Nephron progenitor cell (in vitro differentiated cells): ENCODE measurements at places on chromosomes 1 and 21.
A peak's percentile ranks its signal among the peaks of the same experiment; 100 is the strongest.

DNA sequence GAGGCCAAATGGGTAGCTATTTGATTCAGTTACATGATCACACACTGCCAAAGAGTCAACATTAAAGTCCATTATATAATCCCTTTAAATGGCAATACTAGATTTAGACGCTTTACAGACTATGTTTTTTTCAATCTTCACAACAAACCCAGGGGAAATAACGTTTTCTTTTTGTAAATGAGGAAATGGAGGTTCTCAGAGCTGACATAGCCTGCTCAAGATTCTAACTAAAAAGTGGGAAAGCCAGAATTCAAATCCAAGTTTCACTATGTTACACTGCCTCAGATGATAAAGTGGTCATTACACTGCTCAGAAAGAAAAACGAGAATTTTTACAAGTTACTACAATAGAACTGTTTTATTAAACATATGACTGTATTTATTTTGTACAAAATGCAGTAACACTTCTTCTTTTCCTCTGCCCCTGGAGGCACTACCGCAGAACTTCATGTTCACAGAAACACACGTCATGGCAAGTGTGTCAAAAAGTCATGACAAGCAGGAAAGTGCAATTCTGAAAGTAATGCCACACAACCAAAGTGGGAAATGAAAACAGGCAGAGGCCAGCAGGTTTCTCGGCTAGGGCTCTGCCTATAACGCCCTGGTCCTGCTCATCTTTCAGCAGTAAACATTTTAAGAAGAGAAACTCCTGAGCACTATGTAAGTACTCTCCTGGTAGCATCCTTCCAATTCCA lies 19.0 kb downstream of the THEMIS2 start:
- no peak for DNase-seq

DNA sequence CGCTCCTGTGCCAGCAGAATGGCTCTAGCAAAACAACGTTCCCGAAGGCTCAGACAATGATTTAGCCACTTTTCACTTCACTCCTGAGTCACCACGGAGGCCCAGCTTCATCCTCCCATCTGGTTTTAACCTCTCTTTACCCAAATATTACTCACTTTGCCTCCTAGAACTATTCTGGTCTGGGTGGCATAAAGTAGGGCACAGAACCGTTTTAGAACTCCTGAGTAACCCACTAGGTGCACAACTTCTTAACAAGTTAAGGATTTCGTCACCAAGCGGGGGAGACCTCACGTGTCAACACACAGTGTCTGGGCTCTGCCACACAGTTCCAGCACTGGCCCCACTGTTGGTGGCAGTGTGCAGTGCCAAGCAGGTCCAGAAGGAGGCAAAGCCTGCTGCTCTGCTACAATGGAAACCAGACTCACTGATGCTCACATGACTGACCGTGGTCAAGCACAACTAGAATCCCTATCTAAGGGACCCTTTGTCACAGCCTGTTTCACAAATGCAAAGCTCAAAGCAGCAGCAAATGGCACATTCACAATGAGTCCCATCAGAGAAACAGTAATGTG lies 121.7 kb downstream of the SIPA1L2 start:
- no peak for DNase-seq

GRCh38 chr1:7478142-7478790 lies 292.8 kb upstream of the VAMP3 start:
- no peak for DNase-seq

DNA sequence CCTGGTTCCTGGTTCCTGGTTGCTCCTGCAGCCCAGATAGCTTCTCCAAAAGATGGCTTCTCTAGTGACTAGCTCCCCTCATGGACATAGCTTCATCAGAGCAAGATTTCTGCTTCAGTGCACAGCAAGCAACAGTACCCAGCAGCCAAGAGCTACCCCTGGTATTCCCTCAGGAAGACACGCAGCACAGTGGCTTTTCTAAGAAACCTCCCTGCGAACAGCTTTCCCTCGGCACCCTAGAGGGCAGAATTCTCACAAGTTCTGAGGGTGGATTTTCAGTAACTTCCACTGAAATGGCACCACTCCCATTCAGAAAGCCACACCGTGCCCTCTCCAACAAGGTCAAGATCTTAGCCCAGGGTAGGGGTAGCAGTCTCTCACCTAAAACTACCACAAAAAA lies 128.2 kb downstream of the EIF4G3 start:
- no peak for DNase-seq

DNA sequence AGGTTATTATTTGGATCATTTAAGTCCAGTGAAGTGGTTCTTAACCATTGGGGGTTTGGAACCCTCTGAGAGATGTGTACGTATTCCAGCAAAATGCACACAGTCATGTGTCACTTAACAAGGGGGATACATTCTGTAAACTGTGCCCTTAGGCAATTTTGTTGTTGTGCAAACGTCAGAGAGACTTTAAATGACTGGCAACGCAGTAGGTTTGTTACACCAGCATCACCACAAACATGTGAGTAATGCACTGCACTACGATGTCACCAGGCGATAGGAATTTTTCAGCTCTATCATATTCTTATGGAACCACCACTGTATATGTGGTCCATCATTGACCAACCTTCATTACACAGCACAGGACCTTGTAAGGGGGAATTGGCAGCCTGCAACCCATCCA lies 11.9 kb downstream of the AHCYL1 start:
- no peak for DNase-seq

DNA sequence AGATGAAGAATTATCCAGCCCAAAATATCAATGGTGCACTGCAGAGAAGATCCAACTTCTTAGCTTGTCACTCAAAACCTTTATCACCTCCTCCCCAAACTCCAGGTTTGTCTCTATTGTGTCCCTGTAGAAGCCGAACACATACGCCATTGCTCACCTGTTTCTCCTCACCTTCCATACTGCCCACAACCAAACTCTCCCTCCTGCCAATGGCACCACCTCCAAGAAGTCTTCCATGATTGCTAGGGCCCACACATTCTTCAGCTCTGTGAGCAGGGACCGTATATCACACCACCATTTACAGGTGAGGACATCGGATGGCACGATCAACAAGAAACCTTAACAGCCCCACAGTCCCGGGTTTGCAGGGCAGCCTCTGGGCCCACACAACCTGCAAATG lies 2.2 kb downstream of the LAPTM5 start:
- no peak for DNase-seq

DNA sequence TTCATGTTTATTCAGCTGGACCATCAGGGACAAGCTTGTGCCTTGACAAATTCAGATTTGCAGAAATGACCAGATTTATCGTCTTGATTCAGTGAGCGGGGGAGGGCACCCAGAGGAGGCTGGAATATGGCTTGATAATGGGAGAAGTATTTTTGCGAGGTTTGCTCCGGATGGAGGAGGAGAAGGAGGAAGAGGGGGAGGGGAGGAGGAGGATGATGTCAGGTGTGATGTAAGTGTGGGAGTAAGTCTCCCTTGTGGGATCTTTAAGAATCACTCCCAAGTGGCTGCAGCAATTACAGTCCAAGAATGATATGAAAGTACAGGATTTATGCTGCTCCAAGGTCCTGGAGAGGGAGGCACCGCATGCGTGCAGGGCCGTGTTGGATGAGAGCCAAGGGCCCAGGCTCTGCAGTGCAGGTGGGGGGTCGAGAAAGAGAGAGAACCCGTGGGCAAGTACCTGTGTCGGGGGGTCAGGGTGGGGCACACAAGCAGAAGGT lies 5.6 kb upstream of the ZNF496 start:
- DNase-seq = no peak

DNA sequence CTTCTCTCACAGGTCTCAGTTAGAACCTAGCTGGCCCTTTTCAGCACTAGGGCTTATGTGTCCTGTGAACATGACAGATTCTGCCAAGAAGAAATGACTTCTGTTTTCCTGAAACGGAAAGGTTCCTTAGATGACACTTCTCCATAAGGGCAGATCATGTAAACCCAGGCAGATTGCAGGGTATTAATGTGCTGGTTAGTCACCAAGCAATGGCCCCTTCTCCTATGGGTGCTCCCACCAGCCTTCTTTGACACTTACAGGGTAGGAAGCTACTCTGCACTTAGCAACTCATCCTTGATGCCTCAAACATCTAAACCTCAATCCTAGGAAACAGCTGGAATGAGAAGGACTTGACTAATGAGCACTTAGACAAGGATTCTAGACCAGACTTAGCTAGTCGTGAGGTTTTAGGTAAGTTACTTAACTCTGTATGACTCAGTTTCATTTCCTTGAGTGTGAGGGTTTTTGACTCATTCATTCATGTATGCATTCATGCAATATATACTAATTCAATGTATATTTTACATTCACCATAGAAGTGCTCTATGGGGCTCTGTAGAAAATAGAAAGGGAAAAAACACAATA lies 74.1 kb upstream of the PLXNA2 start:
- DNase-seq = no peak

- no peak for DNase-seq
These were observed 574.9 kb upstream of the CAMK1G start for GRCh38 chr1:209008586-209008985.

GRCh38 chr1:205239078-205239477 lies 11.3 kb downstream of the TMCC2 start:
- no peak for DNase-seq

GRCh38 chr1:45205011-45205909 lies 1.1 kb downstream of the ZSWIM5 start:
- peak; percentile 75 for DNase-seq

DNA sequence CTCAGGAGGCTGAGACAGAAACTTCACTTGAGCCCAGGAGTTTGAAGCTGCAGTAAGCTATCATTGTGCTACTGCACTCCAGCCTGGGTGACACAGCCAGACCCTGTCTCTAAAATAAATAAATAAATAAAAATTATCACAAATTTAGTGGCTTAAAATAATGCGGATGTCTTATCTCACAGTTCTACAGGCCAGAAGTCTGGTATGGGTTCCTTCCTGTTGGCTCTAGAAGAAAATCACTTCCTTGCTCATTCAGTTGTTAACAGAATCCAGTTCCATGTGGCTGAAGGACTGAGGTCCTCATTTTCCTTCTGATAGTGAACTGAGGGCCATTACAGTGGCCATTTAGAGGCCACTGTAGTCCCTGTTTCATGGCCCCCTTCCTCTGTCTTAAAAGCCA lies 94.6 kb upstream of the S1PR1 start:
- no peak for DNase-seq

- no peak for DNase-seq
These were observed 21.9 kb upstream of the XPR1 start for GRCh38 chr1:180609643-180610555.

GRCh38 chr1:79903321-79903720 lies 896.8 kb upstream of the ADGRL4 start:
- no peak for DNase-seq

DNA sequence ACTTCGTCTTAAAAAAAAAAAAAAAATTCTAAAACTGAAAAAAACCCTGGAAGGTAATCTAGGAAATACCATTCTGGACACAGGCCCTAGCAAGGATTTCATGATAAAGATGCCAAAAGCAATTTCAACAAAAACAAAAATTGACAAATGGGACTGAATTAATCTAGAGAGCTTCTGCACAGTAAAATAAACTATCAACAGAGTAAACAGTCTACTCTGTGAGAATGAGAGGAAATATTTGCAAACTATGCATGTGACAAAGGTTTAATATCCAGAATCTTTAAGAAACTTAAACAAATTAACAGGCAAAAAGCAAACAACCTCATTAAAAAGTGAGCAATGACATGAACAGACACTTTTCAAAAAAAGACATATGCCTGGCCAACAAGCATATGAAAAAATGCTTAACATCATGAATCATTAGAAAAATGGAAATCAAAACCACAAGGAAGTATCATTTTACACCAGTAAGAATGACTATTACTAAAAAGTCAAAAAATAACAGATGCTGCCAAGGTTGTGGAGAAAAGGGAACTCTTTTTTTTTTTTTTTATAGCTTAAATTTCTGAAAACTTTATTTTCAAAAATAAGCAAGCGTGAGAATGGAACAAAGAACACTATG lies 29.4 kb upstream of the RNPC3 start:
- DNase-seq = no peak

DNA sequence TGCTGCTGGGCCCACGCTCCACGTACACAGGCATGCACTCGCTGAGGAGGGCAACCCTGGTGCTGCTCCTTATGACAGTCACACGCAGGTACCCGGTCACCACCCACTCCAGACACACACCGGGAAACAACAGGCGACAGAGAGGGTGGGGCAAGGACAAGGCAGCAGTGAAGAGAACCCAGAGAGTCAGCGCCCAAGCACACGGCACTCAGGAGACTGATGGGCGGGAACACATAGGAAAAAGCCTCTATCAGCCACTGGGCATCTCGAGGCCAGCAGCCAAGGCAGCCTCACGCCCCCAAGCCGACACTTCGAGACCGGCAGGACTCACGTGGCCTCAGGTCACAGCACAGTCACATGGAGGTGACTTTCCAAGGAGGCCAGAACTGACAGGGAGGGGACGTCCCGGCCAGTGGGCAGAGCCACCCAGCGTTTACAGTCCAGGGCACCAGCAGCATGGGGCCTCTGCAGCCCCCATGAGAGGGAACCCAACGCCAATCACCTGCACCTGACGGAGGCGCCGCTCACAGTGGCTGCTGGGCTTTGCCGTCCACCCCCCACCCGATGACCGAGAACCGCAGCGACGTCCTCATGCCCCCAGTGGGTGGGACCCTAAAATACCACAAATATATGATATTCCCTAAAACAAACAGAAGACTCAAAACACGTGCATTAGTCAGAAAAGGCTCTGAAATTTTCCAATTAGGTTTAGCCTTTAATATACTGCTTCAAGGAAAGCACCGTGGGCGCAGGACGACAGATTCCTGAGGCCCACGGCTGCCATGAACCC lies 19.7 kb downstream of the PTTG1IP start:
- DNase-seq = no peak

DNA sequence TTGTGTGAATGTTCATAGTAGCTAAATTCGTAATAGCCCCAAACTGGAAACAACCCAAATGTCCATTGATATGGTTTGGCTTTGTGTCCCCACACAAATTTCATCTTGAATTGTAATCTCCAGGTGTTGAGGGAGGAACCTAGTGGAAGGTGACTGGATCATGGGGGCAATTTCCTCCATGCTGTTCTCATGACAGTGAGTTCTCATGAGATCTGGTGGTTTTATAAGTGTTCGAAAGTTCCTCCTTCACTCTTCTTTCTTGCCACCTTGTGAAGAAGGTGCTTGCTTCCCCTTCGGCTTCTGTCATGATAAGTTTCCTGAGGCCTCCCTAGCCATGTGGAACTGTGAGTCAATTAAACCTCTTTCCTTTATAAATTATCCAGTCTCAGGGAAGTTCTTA lies 11.3 kb downstream of the UBE2G2 start:
- DNase-seq = no peak

DNA sequence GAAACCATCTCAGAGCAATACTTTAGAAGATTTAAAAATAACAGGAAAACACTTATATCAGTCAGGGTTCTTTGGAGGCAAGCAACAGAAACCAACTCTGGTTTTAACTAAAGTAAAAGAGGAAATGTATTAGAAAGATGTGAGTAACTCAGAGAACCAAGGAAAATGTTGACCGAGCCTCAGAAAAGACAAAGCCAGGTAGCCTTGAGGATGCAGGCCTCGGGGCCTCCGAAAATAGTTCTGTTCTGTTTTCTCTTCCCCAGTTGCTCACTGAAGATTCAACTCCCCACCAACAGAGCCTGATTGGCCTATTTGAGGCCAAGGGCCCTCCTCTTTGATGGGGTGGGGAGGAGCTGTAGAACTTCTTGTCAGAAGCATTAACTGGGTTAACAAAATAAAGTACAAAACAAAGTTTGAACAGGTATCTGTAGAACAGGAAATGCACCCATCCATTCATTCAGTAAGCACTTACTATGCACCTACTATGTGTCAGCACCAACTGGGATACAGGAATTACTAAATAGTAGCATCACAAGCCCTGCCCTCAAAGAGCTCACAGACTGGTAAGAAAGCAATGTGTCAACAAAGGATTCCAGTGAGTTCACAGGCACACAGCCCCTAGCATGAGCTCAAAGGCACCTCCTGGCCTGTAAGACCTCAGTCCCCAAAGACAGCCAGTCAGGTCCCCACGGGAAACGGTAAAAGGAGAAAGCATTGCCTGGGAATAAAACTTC lies 12.6 kb downstream of the SLAMF8 start:
- DNase-seq = no peak
